Hematopoietic multipotent progenitor cell treated with erythropoietin and hydrocortisone succinate and interleukin-3 and kit ligand, for 15 days (in vitro differentiated cells): ENCODE measurements at places on chromosomes 1 and 21.
A peak's percentile ranks its signal among the peaks of the same experiment; 100 is the strongest.

DNA sequence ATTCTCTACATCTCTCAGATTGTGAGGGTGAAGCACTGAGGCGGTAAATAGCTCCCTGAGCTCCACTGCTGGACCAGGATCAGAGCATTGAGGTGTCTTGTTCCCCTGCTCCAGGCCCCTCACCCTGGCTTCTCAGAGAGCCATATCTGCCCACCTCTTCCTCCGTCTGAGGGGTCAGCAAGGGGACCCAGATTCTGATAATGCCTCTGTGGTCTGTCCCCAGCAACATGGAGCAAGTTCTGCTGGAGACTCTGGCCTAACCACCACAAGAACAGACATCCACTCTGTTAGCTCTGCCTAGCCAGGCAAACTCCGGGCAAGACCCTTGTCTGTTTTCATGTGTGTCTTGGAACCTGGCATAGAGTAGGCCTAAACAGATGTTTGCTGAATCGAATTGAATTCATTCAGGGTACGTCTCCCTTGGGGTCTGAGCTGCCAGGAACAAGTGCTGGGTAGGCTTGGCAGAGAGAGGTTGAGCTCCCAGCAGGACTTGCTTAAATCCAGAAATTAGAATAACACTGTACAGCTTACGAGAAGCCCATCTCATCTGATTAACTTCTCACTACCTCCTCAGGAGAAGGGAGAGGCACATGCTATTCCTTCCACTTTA lies 2.3 kb downstream of the TRAF5 start:
- DNase-seq = no peak

GRCh38 chr1:3290915-3291314 lies 163.6 kb upstream of the ARHGEF16 start:
- DNase-seq = no peak

DNA sequence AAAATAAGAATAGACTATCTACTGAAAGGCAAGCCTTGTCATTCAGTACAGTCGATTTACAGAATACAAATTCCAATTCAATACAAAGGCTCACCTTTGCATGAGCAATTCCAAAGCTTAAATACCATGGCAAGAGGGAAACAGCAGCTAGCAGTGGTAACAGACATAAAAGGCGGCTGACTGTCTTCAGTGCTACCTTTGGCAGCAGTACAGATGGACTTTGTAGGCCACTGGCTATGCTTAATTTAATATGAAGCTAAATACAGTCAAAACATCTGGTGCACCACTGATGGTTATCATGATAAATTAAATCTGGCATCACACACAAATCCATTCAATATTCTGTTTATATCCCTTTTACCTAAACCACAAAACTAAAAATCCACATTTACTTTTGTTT lies 62.4 kb downstream of the RERE start:
- DNase-seq = no peak

DNA sequence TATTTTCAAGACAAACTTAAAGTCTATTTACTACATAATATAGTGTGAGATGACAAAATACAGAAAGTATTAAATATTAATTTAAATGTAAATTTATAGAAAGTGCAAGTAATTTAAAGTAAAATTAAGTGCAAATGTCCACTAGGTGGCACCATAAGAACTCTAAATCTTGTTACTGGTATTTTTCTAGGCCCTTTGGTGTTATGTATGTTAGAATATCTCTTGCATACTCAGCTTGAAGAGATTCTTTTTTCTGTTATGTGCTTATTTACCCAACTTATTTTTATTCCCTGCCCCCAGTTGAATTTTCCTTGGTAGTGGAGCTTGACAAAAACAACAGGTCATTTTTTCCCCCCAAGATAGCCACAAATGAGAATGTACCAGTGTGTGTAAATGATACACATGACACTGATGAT lies 71.5 kb downstream of the RPS6KC1 start:
- DNase-seq = peak; percentile 69

DNA sequence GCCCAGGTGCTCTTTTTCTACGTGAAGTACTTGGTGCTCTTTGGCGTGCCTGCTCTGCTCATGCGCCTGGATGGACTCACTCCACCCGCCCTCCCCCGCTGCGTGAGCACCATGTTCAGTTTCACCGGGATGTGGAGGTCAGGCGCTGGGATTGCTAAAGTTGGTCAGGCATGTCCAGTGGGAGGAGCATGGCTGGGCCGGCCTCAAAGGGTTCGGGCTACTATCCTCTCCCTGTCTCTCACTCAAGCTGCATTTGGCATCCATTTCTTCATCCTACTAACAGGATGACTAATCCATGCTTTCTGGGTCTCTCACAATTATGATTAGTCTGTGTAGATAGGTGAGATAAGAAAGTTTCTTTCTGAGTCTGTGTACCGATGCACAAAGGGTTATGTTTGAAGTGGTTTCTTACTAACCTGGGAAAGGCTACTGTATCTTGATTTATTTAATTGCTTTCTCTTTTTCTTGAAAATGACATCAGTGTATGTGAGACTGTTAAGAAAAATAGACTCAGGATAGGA lies 135.9 kb downstream of the HHAT start:
- DNase-seq = no peak

DNA sequence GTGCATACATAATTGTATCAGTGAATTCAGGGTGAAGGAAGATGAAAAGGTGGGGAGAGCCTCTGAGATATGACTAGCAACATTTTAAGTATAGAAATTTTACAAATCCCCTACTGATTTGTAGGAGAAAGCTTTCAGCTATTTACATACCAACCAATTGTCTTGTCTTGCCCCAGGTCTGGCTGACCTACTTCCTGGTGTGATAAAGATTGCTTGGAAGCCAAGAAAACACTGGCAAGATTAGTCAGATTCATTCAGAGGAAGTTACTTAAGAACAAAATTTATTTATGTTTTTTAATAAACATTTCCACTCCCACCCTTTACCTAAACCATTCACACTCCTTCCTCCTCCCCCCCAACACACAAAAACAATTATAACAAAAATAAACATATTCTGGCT lies 17.5 kb downstream of the PTGS2 start:
- DNase-seq = no peak

DNA sequence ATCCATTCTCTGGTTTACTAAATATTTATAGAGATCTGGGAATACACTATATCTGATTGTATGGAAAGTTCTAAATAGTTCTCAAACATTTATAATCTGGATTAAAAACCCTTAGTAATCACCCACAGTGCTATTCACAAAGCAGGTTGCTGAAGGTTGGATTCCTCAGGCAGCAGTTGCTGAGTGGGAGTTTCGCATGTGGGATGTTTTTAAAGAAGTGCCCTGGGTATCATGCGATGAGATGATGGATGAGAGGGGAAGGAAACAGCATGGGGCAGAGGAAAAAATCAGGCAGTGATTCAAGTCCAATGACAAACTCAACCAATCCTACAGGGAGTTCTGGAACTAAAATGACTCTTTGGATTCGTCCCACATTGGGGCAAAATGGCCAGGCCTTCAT lies 85.3 kb upstream of the GALNT2 start:
- DNase-seq = no peak

DNA sequence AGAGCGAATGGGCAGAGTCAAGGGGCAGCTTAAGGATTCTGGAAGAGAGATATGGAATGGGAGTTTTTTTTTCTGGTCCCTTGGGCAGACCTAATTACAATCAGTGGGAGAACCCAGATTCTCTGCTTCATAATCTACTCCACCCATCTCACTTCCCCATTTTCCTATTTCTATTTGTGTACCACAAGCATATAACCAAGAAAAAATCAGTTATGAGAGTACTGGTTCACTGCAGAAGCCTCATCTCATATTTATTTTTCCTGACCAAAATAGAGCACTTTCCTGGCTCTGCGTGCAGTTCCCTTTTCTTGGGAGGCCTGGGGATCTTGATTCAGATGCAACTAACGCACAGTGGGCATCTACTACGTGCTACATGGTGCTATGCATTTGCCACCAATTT lies 82.2 kb upstream of the SLFNL1 start:
- no peak for DNase-seq

GRCh38 chr1:154318386-154318785 lies 2.5 kb upstream of the AQP10 start:
- no peak for DNase-seq

GRCh38 chr1:69898403-69898947 lies 306.9 kb downstream of the LRRC40 start:
- DNase-seq = no peak

- DNase-seq = no peak
Measured at GRCh38 chr1:26861286-26861701, 1.7 kb upstream of the SFN start.

GRCh38 chr1:199678771-199679170 lies 348.7 kb upstream of the NR5A2 start:
- DNase-seq = no peak

DNA sequence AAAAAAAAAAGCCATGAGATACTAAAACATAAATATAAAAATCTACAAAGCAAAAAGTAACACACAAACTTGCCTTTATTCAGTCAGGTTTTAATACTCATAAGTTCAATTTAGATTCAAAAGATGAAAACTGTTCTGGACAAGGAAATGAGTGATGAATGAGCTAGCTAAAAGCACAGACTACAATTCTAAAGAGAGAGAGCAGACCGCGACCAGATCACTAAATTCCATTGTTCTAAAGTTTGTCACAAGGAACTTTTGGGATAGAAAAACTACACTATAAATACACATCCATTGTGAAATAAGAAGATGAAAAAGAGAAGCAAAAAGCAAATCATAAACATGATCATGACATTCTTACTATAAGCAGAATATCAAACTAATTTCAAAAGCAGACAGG lies 1.7 kb downstream of the ODF2L start:
- no peak for DNase-seq

- DNase-seq = no peak
Measured at GRCh38 chr1:33337441-33337840, 16.5 kb upstream of the A3GALT2 start.

- no peak for DNase-seq
Measured at GRCh38 chr1:222582099-222582774, 7.5 kb downstream of the TAF1A start.

- no peak for DNase-seq
Measured at GRCh38 chr1:159261721-159262494, 40.2 kb upstream of the FCER1A start.

DNA sequence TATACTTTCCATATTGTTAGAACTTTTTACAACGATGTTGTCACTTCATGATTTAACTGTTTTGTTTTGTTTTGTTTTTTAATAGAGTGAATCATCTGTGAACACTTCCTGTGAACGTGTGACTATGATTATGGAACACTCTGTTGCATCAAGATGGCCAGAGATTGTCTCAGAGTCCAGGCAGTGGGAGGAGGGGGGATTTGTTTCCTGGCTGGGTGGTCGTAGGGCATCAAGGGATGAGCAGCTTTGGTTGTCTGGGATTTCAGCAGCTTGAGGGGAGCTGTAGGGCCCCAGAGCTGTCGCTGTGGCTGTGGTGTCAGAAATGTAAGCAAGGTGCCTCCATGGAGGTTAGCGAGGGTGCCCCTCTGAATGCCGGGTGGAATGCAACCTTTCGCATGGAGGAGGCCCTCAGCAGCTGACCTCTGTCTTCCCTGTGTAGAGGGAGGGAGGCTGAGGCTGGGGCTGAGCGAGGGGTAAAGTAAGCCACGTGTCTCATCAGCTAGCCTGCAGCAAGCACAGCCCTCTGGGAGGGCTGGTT lies 21.4 kb downstream of the NEK2 start:
- no peak for DNase-seq

- no peak for DNase-seq
Measured at GRCh38 chr1:197222025-197222685, 45.9 kb upstream of the CRB1 start.

DNA sequence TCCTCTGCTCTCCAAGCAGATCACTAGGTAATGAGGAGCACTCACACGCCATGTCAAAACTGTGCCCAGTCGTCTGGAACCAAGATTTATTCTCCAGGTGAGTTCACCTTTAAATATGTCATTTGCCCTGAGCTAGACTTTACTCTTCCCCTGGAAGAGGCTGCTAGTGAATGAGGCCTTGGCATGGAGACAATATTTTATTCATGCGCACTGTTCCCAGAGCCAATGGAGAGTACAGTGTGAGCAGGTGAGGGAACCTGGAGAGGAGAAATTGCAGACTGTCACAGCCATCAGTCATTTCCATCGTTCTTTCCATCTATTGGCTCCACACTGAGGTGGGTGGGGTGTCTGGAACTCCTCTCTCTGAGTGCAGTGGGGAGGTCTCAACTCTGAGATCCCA lies 333.6 kb downstream of the KCNH1 start:
- no peak for DNase-seq

- peak; percentile 21 for DNase-seq
Measured at GRCh38 chr1:35768350-35769187, 1.2 kb downstream of the CLSPN start.

DNA sequence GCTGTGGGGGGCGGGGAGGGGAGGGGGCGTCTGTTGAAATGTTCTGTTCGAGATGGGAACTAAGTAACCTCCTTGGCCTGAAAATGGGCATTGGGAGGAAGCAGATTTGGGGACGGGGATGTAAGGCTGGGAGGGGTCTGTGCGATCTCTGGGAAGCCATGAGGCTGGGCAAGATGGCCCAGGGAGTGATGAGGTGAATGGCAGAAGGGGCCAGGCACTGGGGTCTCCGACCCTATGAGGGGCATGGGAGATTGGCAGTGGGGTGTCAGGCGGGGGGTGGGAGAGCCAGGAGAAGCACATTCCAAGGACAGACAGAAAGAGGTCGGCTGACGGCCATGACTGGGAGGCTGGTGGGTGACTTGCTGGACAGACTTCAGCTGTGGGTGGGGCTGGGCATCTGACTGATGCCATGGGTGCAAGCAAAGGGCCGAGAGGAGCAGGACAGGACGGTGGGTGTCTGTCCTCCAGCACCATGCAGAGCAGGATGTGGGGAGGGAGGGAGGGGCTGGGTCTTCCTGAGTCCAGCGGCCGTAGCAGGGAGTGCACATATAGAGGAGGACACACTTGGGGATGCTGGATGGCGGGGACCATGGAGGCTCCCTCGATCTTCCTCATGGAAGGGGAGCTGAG lies 30.0 kb upstream of the COL18A1 start:
- DNase-seq = no peak

GRCh38 chr1:229001467-229002011 lies 266.3 kb downstream of the RHOU start:
- DNase-seq = no peak

DNA sequence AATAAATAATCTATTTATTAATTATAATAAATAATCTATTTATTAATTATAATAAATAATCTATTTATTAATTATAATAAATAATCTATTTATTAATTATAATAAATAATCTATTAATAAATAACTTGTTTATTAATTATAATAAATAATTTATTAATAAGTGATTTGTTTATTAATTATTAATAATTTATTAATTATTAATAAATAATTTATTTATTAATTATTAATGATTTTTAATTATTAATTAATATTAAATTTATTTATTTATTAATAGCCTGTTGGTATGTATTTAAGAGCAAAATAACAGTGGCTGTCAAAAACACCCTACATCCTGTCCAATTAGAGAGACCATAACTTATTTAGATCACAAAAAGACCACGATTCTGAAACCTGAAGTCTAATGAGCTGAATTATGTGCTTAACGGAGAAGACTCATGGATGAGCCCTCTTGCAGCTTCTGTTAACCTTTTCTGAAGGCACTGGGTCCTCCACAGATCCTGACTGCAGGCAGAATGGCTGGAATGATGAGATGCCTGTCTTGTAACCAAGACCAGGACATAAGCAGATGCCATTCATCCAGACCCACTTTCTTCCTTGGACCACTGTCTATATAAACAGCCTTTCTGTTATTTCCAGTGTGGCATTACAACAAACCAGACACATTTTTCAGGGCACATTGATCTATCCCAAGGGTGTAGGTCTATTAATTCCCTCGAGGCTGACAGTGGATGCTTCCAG lies 134.2 kb downstream of the SETD4 start:
- DNase-seq = no peak
